ENCODE measurements at places on chromosomes 5 and 9. TPM values are rescaled to one million over a fixed set of nuclear protein-coding genes. Genes with fewer than 3 reads are reported as not detected.
A peak's percentile ranks its signal among the peaks of the same experiment; 100 is the strongest.

The TNFSF8 gene
- 1.6 TPM for total RNA-seq

The TXNDC8 gene
- total RNA-seq = not detected

The BAAT gene
- total RNA-seq = not detected

The FASTKD3 gene
- 10.7 TPM for total RNA-seq

- DNase-seq = no peak
Observed at GRCh38 chr5:24141046-24141445, 503.7 kb downstream of the CDH10 start.

GRCh38 chr9:117083559-117083958, 331.3 kb downstream of the ASTN2 start:
- no peak for DNase-seq

- no peak for DNase-seq
Observed at GRCh38 chr9:23774266-23774665, 51.8 kb downstream of the ELAVL2 start.

DNA sequence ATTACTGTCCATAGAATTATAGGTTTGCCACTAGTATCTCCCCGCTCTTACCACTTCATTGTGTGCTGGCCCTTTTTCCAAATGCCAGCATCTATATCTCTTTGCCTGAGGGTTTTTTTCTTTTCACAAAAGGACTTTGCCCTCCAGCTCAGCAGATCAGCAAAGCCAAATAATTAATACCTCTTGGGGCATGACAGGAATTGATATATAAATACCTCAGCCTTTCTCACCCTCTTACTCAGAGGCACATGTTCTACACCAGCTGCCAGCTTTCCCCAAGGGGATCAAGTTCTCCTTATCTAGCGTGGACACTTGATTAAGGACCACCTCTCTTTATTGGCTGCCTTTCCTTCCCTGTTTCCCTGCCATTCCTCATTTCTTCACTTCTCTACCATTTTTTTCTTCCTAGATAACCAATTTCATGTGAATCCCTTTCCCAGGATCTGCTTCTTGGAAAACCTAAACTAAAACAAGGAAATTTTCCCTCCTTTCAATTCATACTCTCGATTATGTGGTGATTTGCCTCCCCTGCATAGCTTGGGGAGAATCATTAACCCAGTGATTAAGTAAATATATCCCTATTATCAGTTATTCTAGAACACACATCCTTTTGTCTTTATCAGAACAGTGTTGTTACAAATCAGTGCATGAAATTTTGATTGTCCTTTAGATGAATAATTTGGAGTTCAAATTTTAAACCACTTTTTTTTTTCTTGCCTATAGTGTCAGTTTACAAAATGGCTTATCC, 6.9 kb upstream of the NUDT12 start:
- DNase-seq = no peak

- DNase-seq = no peak
Observed at GRCh38 chr5:160167624-160168165, 48.4 kb upstream of the PWWP2A start.

DNA sequence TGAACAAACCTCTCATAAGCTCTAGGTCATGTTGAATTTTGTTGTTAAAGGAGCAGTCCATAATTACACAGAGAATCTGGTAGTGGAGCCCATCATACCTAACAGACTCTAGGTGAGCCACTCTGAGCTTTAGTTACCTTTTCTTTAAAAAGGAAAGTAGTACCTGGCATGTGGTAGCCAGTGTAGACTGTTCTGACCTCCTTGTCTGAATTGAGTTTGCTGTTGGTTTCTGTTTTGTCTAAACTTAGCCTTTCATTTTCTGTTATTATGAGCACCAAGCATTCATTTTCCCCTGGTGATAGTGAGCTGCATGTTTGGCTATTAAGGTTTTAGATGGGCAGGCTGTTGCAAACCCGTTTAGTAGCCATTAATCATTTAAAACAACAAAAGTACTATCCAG, 112.2 kb downstream of the MAST4 start:
- no peak for DNase-seq

- no peak for DNase-seq
Observed at GRCh38 chr5:62273687-62274086, 32.3 kb upstream of the KIF2A start.

DNA sequence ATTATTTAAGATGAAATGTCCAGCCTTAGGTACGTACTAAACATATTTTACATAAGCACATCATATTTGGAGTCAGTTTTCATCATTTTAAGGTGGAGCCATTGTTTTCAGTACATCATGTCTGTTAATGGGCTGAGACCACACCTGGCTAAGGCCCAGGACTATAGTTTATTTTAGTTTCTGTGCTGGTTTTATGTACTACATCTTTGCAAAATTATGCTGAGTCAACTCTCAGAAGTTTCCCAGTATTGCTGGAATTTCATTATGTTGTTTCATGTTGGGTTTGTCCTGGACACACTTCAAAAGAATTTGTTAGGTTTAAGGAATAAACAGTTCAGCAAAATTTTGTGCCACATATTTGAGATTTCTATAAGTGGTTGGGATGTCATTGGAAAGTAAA, 171.2 kb downstream of the CCDC171 start:
- peak; percentile 28 for DNase-seq

- DNase-seq = no peak
Observed at GRCh38 chr5:142360607-142361120, 35.8 kb upstream of the SPRY4 start.
